Central memory CD8-positive, alpha-beta T cell (primary cell): ENCODE measurements at places on chromosomes 13 and 19.
A peak's percentile ranks its signal among the peaks of the same experiment; 100 is the strongest.

GRCh38 chr13:54657588-54657987 lies 1629.0 kb downstream of the OLFM4 start:
- no peak overlapping the region for H3K27ac ChIP-seq
- H3K4me1 ChIP-seq = no peaks in the 10 kb centered on the region
- H3K27me3 ChIP-seq = no peaks in the 10 kb centered on the region
- H3K36me3 ChIP-seq = no peaks in the 10 kb centered on the region
- H3K4me3 ChIP-seq = no peak overlapping the region
- DNase-seq = no peak

DNA sequence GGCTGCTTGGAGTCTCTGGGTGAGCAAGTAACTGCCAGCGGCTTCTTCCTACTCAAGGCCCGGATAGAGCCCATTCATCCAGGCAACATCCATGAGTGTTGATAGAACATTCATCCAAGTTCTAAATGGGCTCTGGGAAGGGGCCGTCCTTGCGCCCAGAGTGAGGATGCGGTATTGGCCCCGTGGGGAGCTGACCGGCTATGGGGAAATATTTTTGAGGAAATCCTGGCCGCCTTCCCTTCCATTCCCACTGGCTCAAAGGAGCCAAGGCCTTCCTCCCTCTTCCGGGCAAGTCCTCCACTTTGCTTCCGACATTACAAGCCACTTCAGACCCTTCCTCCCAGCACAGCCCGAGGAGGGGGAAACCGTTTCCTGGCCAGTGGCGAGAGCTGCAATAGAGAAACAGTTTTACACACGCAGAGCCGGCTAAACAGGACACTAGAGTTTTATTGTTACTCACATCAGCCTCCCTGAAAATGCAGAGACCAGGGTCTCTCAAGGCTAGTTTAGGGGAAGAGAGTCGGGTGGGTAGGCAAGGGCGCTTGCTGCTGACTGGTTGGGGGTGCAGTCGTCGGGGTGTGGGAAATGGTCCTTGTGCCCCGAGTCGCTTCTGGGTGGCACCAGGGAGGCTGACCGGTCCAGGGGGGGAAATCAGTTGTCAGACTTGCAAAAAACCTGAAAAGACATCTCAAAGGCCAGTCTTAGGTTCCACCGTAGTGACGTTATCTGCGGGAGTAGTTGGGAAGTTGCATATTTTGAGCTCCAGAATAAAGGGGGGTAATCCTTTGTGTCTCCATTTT lies 37.5 kb downstream of the C13orf46 start:
- H3K27ac ChIP-seq = no peak overlapping the region
- DNase-seq = no peak
- no peak overlapping the region for H3K4me3 ChIP-seq
- peaks cover 36% of the 10 kb centered on the region for H3K27me3 ChIP-seq
- H3K4me1 ChIP-seq = peaks cover 18% of the 10 kb centered on the region

DNA sequence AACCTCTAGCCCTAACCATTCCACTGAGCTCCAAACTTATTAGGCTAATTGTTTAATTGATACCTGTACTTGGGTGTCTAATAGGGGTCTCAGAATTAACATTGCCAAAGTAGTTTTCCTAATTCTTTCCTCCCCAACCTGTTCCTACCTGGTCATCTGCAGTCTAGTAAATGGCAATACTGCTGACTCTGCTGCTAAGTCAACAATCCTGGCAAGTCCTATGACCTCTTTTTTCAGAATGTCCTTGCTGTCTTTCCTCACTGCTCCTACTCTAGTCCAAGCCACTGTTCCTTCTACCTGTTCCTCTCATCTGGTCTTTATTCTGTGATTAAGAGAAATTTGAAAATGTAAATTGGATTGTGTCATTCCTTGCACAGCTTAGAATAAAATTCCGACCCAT lies 143.9 kb downstream of the MTUS2 start:
- DNase-seq = no peak
- no peaks in the 10 kb centered on the region for H3K4me1 ChIP-seq
- no peak overlapping the region for H3K4me3 ChIP-seq
- no peak overlapping the region for H3K27ac ChIP-seq
- no peaks in the 10 kb centered on the region for H3K36me3 ChIP-seq
- H3K27me3 ChIP-seq = no peaks in the 10 kb centered on the region

DNA sequence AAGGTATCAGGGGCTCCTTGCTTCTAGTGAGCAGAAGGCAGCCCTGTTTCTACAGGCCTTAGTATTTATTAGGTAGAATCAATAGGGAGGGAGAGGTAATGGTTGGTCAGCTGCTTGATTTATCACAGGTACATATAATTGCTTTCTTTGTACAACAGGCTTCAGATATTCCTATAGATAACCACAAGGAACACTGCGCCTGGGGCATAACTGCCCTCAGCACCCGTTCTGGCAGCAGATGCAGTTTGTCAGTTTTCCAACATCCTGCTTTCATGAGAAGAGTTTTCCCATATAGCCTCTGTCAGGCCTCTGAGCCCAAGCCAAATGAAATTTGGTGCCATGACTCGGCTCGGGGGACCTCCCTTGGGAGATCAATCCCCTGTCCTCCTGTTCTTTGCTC lies 12.4 kb upstream of the ZNF486 start:
- DNase-seq = no peak
- H3K4me1 ChIP-seq = no peaks in the 10 kb centered on the region
- peaks cover 3% of the 10 kb centered on the region for H3K36me3 ChIP-seq

GRCh38 chr19:42443944-42444398 lies 1.2 kb upstream of the CXCL17 start:
- H3K4me1 ChIP-seq = peaks cover 11% of the 10 kb centered on the region
- H3K27me3 ChIP-seq = no peaks in the 10 kb centered on the region
- no peaks in the 10 kb centered on the region for H3K36me3 ChIP-seq

DNA sequence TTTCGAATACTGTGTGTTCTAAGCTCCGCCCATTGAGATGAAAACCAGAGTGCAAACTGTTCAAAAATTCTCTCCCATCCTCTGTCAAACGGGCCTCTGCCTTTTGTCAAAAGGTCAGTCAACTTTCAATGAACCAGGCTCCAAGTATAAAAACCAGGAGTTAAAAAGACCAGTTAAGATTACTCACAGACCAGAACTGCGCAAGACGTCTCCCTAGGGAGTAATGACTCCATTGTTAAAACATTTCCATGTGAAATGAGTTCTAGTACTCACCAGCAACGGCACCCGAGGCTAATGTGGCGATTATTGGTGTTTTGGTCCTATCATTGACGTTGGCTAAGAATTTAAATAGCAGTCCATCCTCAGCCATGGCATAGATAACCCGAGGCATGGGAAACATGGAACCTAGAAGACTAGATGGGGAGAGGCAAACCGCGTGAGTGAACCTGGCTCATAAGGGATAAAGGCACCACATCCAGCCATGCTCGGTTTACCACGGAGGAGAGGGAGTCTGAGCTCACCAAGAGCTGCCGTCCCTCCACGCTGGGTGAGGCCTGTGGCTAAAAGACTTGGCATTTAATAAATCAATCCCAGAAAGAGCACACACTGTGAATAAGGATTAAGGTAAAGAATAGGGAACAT lies 73.3 kb downstream of the SLC7A1 start:
- H3K36me3 ChIP-seq = peaks cover 15% of the 10 kb centered on the region
- DNase-seq = no peak
- no peak overlapping the region for H3K27ac ChIP-seq
- H3K4me1 ChIP-seq = no peaks in the 10 kb centered on the region
- H3K4me3 ChIP-seq = no peak overlapping the region

- no peaks in the 10 kb centered on the region for H3K36me3 ChIP-seq
- no peak overlapping the region for H3K4me3 ChIP-seq
- DNase-seq = no peak
- H3K4me1 ChIP-seq = no peaks in the 10 kb centered on the region
- no peaks in the 10 kb centered on the region for H3K27me3 ChIP-seq
Measured at GRCh38 chr13:47932950-47933923, 67.8 kb downstream of the SUCLA2 start.

GRCh38 chr19:54096617-54097106 lies 3.9 kb downstream of the OSCAR start:
- peaks cover 16% of the 10 kb centered on the region for H3K36me3 ChIP-seq
- no peaks in the 10 kb centered on the region for H3K27me3 ChIP-seq
- DNase-seq = no peak
- H3K27ac ChIP-seq = peak overlapping the region; percentile 96

DNA sequence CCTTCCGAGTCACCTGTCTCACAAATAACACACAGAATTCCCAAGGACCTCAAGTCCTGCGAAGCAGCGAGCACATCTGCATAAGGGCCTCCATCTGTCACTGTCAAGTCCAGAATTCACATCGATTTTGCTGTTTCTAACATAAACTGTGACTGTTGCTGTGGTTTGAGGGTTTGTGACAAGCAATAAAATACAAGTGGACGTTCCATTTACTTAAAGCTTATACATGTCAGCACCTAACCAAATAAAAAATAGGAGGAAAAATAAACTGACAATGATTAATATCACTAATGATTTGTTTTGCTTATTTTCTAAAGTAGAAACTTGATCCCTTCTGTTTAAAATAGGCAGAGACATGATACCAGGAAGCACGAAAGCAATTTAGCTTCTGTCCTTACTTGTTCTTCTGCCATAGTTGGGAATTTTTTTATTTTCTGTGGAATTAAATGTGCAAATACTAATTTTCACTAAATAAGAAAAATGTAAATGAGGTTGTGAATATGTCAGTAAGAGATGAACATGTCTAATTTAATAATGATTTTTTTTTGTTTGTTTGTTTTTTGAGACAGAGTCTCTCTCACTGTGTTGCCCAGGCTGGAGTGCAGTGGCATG lies 279.1 kb downstream of the FGF9 start:
- no peak overlapping the region for H3K27ac ChIP-seq
- peaks cover 4% of the 10 kb centered on the region for H3K27me3 ChIP-seq
- DNase-seq = no peak
- H3K36me3 ChIP-seq = peaks cover 2% of the 10 kb centered on the region

DNA sequence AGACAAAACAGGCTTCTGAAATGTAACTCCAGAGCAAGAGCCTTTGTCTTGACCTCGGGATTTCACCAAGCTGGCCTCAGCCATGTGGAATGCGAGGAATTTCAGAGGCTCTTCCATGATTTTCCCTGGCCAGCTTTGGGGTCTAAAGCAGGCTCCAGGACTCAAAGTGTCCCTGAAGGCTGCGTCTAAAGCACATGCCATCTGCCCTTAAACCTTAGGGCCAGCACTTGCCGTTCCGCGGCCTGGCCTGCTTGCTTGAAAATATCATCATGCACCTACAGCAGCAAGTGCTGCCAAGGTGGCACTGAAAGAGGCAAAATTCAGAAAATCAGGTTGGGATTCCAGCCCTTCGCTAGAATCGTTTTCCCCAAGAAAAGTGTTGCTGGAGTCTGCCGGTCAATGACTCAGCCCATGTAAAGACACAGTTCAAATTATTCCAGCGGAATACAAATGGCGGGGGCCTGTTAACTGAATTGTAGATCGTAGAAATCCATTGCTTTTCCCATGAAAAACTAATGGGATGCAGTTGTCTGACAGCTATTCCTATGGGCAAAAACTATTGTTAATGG lies 105.7 kb upstream of the RAP2A start:
- no peak for DNase-seq
- no peaks in the 10 kb centered on the region for H3K27me3 ChIP-seq
- peaks cover 2% of the 10 kb centered on the region for H3K36me3 ChIP-seq
- H3K4me3 ChIP-seq = no peak overlapping the region
- peaks cover 31% of the 10 kb centered on the region for H3K4me1 ChIP-seq
- no peak overlapping the region for H3K27ac ChIP-seq

DNA sequence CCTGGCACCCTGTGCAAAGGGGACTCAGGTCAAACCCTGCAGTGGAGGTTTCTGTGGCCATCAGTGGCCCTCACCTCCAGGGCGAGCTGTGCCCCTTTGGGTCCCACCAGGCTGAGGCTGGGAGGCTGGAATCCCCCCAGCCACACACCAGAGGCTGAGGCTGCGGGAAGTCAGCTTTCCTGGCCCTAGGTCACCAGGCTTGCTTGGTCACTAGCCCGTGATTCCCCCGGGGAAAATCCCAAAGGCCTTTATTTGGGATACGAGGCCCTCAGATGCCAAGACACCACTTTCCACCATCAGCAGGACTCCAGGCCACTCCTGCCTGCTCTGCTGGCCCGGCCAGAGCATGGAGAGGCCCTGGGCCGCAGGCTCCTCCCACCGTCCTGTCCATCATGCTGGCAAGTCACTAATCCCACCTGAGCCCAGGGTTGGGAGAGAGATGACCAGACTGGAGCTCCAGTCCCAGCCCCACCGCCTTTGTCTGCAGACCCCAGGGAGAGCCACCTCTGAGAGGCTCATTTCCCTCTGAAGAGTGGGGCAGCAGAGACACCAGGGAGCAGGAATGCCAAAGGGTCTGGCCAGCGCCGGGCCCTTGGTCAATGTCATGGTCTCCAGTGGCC lies 4.7 kb downstream of the NKPD1 start:
- H3K36me3 ChIP-seq = peaks cover 13% of the 10 kb centered on the region
- no peak overlapping the region for H3K27ac ChIP-seq
- no peak for DNase-seq
- H3K27me3 ChIP-seq = peaks cover 41% of the 10 kb centered on the region
- no peak overlapping the region for H3K4me3 ChIP-seq

DNA sequence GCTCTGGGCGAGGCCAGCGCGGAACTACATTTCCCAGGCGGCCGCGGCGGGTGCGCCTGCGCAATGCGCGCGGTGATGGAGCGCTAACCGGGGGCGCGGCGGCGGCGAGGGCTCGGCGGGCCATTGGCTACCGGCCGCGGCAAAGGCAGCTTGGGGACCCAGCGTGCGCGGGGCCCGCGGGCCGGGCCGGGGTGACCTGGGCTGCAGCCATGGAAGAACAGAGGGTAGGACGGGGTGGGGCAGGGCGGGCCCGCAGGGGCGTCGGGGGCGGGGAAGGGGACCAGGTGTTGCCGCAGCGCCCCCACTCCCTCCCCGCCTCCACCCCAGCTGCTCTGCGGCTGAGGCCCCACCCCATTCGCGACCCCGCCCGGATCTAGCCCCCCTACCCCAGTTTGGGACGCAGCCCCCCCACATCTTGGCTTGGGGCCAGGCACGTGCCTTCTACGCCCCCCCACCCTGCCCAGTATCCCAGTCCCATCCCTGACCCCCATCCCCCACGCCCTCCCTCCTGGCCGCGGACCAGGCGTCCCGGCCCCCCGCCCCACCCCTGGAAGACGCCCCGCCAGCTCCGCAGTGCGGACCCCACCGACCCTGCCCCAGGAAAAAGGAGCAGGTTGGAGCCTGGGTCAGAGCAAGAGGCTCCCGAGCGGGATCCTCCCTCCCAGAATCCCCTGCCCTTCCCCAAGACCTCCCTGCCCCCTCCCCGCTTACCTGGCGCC lies at the start of gene FSD1:
Gene FSD1 (plus strand): TSS at position 61 of the 719 bp plus-strand sequence. CDS start 149 bp downstream, at position 210.
- DNase-seq = no peak
- H3K36me3 ChIP-seq = peaks cover 6% of the 10 kb centered on the region
- no peak within 1 kb of the TSS for H3K27ac ChIP-seq
- H3K27me3 ChIP-seq = peaks cover 45% of the 10 kb centered on the region

- H3K36me3 ChIP-seq = no peaks in the 10 kb centered on the region
- no peak overlapping the region for H3K27ac ChIP-seq
- DNase-seq = no peak
- H3K27me3 ChIP-seq = no peaks in the 10 kb centered on the region
- no peak overlapping the region for H3K4me3 ChIP-seq
Measured at GRCh38 chr13:81874253-81874652, 1533.3 kb upstream of the SPRY2 start.

DNA sequence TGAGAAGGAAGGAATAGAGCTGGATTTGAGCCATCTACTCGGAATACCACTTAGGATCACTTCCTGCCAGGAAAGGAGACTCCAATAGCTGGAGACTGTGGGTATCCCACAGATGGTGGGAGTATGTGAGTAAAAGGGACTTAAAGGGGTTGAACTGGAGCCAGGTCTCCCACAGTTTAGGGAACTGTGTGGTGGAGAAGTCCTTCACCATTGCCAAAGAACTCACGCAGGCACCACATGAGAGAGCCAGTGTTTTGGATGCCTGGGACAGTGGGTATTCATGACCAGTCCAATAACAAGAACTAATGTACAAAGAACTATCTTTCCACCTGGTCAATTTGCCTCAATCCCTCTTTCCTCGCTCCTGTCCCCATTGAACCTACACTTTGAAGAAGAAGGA lies 24.4 kb upstream of the MYCBP2 start:
- no peaks in the 10 kb centered on the region for H3K27me3 ChIP-seq
- H3K4me1 ChIP-seq = peaks cover 12% of the 10 kb centered on the region
- H3K27ac ChIP-seq = no peak overlapping the region
- H3K4me3 ChIP-seq = no peak overlapping the region
- H3K36me3 ChIP-seq = no peaks in the 10 kb centered on the region
